ACHN (cell line): ENCODE measurements at places on chromosomes 3 and 15.

GRCh38 chr15:74207652-74208440, 5.3 kb upstream of the STRA6 start:
- no peak for DNase-seq

DNA sequence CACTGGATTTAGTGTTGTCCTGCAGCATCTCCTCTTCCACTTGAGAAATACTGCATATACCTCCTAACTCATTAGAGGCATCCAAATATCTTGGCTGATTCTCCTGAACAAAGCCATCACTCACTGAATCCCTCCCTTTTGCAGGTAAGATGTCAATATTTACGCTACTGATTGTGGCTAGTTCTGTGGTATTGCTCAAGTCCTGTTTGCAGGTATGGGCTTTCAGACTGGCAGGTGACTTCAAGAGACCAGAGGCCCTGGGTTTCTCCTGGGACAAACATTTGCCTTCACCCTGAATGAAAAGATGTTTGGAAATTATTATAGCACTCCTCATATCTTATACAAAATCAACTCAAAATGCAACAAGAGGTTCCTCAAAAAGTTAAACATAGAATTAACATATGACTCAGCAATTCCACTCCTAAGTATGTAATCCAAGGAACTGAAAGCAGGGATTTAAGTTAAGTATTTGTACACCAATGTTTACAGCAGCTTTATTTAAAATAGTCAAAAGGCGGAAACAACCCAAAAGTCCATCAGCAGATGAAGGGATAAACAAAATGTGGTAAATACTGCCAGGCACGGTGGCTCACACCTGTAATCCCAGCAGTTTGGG, 18.6 kb downstream of the NEK4 start:
- no peak for DNase-seq

GRCh38 chr3:32181365-32181764, 57.1 kb upstream of the CMTM8 start:
- DNase-seq, result no peak

DNA sequence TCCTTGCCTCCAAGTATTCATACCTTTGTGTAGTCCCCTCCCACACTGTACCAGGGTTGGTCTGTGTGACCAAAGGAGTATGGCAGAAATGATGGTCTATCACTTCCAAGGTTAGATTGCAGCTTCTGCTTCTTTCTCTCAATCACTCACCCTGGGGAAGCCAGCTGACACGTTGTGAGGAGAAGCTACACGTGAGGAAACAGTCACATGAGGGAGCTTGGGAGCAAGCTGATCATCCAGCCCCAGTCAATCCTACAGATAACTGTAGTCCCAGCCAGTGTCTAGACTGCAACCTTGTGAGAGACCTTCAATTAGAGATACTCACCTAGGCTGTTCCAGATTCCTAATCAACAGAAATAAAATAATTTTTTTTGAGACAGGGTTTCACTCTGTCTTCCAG, 6.2 kb upstream of the ZNF774 start:
- DNase-seq, result no peak

- no peak for DNase-seq
Measured at GRCh38 chr15:66826507-66826906, 124.5 kb downstream of the SMAD6 start.

DNA sequence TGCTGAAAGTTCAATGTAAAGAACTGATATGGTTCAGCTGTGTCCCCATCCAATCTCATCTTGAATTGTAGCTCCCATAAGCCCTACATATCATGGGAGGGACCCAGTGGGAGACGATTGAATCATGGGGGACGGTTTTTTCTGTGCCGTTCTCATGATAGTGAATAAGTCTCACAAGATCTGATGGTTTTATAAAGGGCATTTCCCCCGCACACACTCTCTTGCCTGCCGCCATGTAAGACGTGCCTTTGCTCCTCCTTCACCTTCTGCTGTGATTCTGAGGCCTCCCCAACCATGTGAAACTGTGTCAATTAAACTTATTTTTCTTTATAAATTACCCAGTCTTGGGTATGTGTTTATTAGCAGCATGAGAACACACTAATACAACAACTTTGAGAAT, 86.5 kb upstream of the TNFSF10 start:
- DNase-seq, result no peak

GRCh38 chr3:31181661-31182060, 287.2 kb upstream of the GADL1 start:
- no peak for DNase-seq

DNA sequence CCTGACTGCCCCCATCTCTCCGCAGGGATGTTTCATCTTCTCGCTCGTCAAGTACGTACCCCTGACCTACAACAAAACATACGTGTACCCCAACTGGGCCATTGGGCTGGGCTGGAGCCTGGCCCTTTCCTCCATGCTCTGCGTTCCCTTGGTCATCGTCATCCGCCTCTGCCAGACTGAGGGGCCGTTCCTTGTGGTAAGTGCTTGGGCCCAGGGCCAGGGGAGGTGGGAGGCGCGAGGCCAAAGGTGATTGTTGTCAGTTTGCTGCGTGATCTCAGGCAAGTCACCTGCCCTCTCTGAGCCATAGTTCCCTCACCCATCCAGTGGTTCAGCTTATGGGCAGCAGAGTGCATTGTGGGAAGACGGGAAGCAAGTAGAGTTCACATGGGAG, 58.5 kb downstream of the GRIP2 start:
- no peak for DNase-seq

DNA sequence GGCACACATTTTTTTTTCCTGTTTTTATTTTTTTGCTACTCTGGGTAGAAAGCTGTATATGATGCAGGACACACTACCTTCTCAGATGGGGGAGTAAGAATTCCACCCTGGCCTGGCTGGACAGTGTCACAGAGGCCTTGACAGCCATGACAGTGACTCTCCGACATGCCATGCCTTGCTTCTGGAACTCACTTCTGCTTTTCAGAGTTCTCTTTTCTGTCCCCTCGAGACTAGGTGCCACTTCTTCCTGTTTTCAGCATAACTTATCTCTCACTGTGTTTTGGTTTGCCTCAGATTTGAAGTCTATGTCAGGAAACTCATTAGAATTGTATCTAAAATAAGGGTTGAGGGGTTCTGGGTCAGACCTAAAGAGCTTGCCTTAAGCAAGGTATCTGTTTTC, 69.1 kb upstream of the SEC13 start:
- no peak for DNase-seq

- no peak for DNase-seq
Measured at GRCh38 chr3:69368129-69368741, 17.7 kb downstream of the FRMD4B start.

DNA sequence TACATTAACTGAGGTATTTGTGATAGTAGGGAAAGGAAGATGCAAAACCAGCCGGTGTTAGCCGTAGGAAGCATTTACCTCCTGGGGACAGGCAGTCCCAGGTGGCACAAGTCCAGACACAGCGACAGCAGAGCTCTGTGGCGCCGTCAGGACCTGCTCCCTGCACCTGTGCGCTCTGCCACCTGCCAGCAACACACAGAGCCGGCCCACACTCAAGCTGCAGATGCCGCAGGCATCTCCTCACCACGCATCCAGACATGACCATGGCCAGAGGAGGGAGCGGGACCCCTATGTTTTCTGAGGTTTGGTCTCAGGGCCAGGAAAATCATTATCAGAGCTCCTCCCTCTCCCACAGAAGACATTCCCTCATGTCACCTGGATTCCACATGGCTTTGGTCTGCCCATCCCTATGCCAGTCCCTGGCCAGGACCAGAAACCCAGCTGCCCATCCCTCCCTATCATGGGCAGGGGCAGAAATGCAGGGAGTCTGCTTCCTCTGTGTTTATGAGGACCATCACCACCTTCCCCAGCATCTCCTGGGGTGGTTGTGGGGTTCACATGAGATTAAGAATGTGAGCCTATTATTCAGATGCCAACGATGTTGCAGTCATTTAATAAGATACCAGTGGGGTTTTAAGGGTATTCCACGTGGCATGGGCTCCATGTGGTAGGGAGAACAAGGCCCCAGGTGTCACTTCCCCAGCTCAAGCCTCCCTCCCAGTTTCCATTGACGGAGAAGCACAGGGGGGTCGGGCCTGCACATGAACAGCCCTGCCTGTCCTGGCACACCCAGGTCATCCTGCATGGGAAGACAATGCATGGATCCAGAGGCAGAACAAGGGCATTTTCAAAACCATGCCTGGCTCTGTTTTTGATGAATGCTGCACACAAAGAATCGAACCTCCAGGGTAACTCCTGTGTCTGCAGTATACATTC, 251.1 kb downstream of the OCA2 start:
- DNase-seq, result no peak

DNA sequence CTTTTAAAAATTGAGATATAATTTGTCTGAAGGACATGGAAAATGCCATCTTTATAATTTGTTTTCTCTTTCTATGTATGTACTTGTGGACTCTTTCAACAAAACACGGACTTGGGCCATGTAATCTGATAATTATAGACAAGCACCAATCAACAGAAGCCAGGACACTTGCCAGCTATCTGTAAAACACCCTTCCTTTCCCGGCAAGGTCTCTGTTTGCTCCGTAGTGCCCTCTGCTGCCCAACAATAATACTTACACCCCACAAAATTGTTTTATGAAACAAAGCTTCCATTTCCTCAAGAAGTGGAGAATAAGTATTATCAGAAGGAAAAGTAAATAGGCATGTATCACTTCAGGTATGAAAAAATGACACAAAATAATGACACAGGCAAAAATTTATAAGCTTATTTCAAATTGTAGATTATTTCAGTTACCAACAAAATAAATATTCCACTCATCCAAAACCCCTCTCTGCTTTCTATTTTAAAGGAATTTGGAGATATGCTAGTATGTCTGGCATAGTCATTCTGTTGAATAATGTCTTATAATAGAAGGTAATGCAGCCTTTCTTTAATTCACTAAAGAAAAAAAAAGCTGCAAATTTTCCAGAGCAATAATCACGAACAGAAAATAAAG, 32.8 kb downstream of the MYH15 start:
- peak; percentile 57 for DNase-seq

GRCh38 chr3:32257641-32258438, 19.4 kb downstream of the CMTM8 start:
- DNase-seq, result no peak

DNA sequence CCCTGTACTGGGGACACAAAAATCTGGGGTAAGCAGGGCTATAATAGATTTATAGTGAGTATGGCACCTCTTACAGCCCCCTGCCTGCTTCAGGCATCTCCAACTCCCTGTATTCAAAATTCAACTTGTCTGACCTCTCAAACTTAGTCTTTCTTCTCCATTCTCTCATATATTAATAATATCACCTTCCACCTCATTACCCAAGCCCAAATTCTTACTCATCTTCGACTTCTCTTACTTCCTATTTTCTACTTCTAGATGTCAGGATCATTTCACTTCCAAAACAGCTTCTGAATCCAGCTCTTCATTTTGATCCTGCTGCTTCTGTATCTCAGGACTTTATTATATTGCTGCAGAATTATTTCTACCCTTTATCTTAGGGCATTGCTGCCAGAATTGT, 290.7 kb downstream of the CHST2 start:
- no peak for DNase-seq

DNA sequence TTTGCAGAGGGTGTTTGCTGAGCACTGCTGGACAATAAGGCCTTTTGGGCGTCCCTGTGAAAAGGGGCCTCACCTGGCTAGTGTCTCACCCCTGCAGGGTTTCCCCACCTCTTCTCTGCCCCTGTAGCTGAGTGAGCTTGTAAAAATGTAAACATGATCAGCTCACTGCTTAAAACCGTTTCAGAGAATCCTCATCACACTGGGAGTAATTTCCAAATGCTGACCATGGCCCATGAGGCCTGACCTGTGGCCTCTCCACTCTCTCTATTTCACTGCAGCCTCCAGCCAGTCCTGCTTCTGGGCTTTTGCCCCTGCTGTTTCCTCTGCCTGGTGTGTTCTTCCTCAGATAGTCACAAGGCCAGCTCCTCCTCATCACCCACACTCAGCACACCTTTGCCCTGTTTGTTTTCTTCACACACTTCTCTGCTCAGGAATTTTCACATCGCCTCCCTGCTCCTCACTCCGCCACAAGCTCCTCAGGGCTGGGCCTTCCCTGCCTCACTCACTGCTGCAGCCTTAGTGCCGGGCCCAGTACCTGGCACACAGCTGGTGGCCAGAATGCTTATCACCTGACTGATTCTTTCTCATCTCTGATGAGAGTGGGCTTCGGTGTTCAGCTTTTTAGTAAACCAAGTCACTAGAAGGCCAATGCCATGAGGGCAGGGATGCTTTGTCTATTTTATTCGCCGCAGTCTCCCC, 79.3 kb upstream of the SEC13 start:
- DNase-seq, result no peak

- DNase-seq, result no peak
Measured at GRCh38 chr15:58340176-58340575, 91.6 kb upstream of the LIPC start.

DNA sequence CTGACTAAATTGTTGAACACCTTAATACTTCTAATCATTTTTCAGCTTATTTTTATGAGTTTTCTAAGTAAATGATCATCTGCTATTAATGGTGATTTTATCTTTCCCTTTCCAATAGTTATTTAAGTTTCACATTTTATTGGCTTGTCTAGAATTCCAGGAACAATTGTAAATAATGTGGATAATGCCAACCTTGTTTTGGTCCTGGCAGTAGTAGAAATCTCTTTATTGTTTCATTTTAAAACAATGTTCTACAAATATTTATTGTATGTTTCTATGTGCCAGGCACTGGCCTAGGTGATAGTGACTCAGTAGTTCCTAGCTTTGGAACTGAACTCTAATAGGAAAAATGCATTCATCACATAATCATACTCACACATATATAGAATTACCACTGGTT, 264.1 kb downstream of the ADAMTSL3 start:
- DNase-seq, result no peak

DNA sequence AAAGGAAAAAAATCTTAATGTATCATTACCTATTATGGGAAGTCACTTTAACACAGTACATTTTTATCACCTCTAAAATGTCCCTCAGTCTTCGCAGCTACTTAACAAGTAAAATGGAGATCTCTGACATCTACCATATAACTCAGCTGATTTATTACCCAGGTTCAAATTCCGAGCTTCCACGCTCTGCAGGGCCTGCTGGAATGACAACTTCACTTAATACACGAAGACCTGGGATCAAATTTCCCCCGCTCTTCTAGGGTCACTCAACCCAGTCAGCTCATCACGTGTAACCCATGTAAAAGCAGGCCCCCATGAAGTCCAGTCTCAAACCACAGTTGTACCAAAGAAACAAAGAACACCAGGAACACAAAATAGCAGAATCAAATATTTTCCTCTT, 44.2 kb upstream of the ACP3 start:
- DNase-seq, result no peak

- DNase-seq, result peak; percentile 88
Measured at GRCh38 chr15:101251830-101252820, at the start of gene CHSY1. Gene CHSY1 (minus strand): TSS chr15:101252048. CDS start chr15:101251456, 592 bp downstream.
